ENCODE measurements at places on chromosomes 3 and 15. TPM values are rescaled to one million over a fixed set of nuclear protein-coding genes. Genes with fewer than 3 reads are reported as not detected.

The THAP10 gene
- not detected for total RNA-seq

The ISG20 gene
- total RNA-seq = 33.9 TPM

The ANKUB1 gene
- not detected for total RNA-seq

The ZKSCAN7 gene
- 0.79 TPM for total RNA-seq

The GUCA1C gene
- not detected for total RNA-seq

The GHSR gene
- total RNA-seq = not detected

The CRTC3 gene
- 48.8 TPM for total RNA-seq

The CD86 gene
- 1.4 TPM for total RNA-seq

The NANOGP8 gene
- total RNA-seq = not detected

The DNAJA4 gene
- 75.9 TPM for total RNA-seq

The AMIGO3 gene
- 0.21 TPM for total RNA-seq

The CHAC1 gene
- total RNA-seq = 8.4 TPM

The MAP1A gene
- total RNA-seq = 2.0 TPM

The CD200R1 gene
- 3.8 TPM for total RNA-seq

The BCHE gene
- not detected for total RNA-seq

The KCNMB2 gene
- not detected for total RNA-seq

The PRTG gene
- not detected for total RNA-seq
